NCI-H2081 treated with DMSO at 0.1 percent for 48 hours (cell line): ENCODE measurements at places on chromosomes 5 and 9.

DNA sequence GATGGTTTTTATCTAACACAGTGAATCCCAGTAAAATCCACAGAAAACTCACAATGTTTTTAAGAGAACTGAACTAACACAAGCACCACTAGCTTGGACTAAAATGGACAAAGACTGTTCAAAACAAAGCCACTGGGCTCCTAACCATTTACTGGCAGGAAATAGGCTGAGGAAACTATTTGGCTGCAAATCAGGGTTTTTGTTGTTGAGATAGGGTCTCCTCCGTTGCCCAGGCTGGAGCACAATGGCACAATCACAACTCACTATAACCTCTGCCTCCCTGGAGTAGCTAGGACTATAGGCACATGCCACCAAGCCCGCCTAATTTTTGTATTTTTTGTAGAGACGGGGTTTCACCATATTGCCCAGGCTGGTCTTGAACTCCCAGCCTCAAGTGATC is 99.7 kb downstream of the THBS4 start:
- DNase-seq: no peak

- DNase-seq: no peak
These were observed 2.8 kb upstream of the SPOCK1 start for GRCh38 chr5:137501846-137502406.

- DNase-seq: no peak
These were observed 54.5 kb downstream of the GABBR2 start for GRCh38 chr9:98654247-98654646.

GRCh38 chr5:91049800-91050199 is 333.3 kb downstream of the ARRDC3 start:
- no peak for DNase-seq

DNA sequence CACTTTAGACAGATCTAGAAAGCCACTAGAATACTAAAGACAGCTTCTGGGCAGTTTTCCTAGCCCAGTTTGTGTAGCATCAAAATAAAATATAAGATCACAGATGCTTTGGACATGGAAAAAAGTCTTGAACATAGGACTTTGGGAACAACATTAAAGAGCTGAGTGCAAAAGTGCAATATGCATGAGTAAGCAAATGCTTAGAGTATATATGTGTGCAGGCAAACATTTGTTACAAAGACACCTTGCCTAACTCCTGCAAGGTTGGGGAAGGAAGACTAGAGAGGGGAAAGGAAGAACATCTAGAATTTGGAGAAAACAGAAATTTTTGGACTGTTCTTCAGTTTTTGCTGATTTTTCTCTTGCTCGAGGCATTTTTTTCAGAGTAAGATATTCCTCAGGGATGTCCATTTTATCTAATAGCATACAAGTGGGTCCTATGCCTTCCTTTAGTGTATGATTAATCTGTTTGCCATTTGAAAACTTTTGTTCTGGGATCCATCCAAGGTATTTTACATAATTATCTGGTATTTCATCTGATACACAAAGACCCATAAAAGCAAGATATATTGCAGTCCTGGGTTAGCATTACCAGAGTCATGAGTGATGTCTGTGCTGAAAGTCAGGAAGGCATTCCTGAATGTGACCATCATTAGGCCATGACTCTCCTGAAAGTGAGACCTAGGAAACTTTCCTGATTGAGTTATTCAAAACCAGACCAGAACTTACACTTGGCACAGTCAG is 142.0 kb upstream of the RGMB start:
- DNase-seq: no peak

DNA sequence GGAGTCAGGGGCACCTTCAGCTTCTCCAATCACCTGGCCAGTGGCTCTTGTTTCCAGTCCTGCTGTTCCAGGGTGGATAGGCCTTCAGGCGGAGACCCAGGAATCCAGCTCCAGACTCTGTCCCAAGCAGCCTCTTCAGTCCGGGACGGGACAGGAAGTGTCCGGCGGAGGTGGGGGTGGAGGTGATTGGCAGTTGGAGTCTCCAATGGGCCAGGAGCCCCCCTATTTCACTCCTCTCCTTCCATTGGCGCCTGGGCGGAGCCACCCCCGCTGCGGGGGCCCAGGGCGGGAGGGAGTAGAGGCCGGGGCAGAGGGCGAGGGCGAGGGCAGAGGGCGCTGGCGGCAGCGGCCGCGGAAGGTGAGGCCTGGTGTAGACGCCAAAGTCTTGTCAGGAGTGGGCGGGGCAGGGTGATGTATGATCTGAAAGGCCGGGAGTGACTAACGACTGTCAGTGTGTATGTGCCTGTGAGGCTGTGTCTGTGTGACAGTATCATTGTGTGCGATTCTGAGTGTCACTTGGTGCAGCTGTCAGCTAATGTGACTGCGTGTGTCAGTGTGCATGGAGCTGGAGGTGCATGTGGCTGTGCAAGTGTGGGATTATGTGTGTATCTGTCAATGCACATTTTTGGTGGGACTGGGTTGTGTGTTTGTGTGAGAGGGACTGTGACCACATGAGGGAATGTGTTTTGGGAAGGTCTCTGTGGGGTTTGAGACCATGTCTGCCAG is at the start of gene IL11RA:
TSS of gene IL11RA (plus strand) at position 310 of the 726 bp plus-strand sequence. CDS start 3,033 bp downstream, outside the sequence.
- DNase-seq: no peak

DNA sequence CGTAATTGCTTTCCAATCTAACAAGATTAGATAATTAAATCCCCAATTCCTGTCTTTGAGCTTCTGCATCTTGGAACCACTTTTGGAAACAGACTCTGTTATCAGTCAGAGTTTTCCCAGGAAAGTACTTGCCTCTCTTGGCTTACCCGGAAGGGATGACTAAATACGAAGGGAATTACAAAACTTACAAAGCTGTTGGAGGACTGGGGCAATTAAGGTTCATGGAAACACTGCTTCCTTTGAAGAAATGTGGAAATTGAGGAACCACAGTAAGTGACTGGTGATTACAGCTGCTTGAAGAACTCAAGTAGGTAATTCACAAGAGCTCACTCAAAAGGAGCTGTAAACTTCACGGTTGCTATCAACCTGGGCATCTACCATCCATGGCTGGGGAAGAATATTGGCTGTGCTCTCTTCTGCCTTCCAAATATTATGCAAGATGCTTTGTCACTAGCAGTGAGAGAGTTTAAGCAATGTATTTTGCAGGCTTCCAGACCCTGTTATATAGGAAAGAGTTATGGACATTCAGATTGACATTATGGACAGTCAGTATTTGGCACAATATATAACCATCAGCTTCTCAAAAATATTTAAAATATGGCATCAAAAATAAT is 104.6 kb upstream of the MAN2A1 start:
- no peak for DNase-seq

- DNase-seq: no peak
These were observed 136.9 kb upstream of the ANKH start for GRCh38 chr5:15008476-15008875.

DNA sequence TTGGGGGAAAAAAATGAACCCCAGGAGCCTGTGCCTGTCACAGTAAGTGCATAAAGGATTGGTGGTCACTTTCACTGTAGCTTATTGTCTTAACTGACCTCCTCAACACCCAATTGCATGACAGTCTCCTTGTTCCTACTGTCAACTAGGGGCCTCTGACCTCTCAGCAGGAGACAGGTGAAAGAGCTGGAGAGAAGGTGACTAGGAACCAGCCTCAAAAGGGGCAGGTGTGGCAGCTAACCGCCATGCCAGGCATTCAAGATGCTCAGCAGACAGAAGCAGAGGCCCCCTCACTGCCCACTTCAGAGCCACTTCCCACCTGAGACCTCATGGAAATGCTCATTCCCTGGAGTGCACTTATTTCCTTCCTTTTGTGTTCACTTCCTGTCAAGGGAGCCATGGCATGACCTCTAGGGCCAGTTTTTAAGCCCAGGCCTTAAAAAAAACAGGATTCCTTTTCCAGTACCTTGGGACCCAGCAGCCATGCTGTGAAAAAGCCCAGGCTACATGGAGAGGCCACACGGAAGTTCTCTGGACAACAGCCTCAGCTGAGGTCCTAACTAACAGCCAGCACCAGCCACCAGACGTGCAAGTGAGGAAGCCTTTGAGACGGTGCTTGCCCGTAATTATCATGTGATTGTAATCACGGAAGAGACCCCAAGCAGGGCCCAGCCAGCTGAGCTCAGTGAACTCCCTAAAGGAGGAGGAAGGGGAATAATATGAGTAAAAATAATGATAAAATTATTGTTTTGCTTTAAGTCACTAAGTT is 74.9 kb downstream of the NSUN2 start:
- no peak for DNase-seq

DNA sequence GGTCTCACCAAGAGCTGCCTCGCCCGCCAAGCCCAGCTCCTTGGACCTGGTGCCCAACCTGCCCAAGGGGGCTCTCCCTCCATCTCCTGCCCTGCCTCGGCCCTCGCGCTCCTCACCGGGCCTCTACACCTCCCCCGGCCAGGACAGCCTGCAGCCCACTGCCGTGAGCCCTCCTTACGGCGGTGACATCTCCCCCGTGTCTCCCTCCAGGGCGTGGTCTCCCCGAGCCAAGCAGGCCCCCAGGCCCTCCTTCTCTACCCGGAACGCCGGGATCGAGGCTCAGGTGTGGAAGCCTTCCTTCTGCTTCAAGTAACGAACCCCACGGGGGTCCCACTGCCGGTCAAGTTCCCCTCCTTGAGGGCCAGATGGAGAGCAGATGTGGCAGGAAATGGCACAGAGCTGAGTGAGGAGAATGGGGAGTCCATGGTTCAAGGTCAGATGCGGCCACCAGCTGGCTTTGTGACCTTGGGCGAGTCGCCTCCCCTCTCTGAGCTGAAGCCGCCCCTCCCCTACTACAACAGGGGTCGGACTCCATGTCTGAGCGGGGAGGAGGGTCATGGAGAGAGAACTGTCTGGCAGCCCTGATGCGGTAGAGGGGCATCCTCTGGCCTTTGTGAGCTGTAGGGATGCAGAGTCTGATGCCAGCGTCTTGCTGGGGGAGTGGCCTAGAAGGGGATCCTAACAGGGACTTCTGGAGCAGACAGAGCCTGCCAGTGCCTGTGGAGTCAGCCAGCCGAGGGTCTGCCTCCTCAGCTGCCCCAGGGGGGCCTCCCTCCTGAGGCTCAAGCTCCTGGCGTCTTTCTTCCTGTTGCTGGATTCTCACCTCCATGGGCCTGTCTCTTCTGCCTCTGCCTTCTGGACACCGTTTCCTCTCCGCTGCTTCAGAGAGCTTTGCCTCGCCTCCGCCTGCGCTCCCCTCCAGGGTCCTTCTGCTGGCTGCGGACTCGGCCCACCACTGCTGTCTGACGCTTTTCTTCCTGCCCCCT is 9.9 kb downstream of the SYNPO start:
- no peak for DNase-seq

- DNase-seq: no peak
These were observed 66.0 kb upstream of the SMIM15 start for GRCh38 chr5:61228229-61228628.

GRCh38 chr5:11214864-11215644 is 454.0 kb upstream of the DAP start:
- no peak for DNase-seq

GRCh38 chr9:106892632-106893031 is 29.7 kb downstream of the ZNF462 start:
- DNase-seq: no peak

DNA sequence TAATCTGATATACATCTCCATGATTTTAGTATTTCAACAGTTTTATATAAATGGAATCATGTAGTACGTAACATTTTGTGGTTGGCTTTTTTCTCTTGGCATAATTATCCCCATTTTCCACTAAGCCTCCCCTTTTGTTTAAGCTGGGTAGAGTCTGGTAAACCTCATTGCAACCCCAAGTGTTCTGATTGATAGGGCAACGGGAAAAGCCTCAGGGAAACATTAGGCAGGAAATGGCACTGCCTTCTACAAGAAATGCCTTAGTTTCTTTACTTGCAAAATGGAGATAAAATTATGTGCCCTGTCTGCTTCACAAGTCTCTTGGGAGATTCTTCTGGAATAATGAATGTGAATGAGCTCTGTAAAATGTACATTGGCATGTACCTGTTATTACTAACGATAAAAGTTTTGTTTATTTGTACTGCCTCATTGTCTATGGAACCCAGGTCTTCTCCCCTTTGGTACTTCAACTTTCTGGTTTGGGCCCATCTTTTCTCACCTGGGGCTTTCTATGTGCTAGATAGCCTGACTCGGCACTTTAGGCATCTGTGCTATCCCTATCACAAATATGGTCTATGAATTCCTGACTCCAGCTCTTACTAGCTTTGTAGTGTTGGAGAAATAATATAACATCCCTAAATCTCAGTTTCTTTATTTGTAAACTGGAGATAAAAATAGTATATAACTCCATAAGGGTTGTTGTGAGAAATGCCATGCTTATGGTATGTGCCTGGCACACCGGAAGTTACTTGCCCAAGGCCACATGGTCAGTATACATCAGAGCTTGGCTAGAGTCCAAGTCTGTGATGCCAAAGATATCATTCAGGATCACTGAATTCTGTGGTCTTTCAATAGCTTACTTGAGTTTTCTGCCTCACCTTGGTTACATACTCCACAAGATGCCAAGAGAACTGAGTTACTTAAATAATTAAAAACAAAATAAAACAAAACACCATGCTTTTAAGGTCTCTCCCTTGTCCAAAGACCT is 48.2 kb upstream of the ZNF169 start:
- no peak for DNase-seq

GRCh38 chr9:82597241-82598203 is 465.4 kb downstream of the RASEF start:
- no peak for DNase-seq

DNA sequence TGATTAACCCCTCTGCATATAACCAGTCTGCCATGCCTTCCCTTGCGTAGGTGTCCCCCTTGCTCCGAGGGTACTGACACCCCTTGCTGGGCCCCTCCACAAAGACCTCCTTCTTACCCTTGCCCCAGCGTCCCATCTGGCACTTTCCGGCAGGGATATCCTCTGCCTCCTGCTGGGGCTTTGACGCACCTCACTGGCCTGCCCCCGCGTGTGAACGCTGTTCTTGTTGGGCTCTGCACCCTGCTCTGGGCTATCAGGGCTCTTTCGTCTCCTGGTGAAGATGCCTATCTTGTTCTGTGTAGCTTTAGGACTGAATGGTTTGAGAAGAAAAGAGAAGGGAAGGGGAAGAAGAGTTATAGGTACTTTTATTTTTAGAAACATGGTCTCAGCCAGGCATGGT is 53.0 kb downstream of the SUB1 start:
- DNase-seq: no peak

GRCh38 chr5:8829323-8830029 is 716.4 kb downstream of the SEMA5A start:
- DNase-seq: no peak

DNA sequence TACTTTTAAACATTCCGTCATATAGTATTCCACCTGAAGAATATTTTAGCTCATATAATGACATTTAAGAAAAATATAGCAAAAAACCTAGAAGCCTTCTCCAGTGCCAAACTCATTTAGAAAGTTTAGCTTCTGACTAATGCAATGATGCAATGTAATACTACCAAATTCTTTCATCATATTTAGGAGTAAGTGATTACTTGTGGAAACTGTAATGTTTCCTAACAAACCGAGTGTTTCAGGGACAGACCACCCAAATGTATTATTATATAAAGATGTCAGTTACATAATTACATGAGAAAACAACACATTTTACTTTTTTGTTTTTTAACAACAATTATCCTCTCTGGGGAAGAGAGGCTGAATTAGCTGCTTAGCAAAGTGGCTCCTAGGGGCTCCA is 316.2 kb downstream of the ARL15 start:
- no peak for DNase-seq

- no peak for DNase-seq
These were observed 146.2 kb upstream of the RASA1 start for GRCh38 chr5:87121304-87122150.

- DNase-seq: no peak
These were observed 109.8 kb upstream of the SLC25A48 start for GRCh38 chr5:135724617-135725016.

GRCh38 chr9:20292002-20292401 is 330.3 kb downstream of the MLLT3 start:
- DNase-seq: no peak
